Astrocyte (in vitro differentiated cells and primary cell): ENCODE measurements at places on chromosomes 11 and 22. TPM values are rescaled to one million over a fixed set of nuclear protein-coding genes. Genes with fewer than 3 reads are reported as not detected.
A peak's percentile ranks its signal among the peaks of the same experiment; 100 is the strongest.

Gene SYT7
- 3.7 and 3.8 TPM in 2 replicates for total RNA-seq

Gene PNPLA5
- not detected in 2 replicates for total RNA-seq

Gene SHISAL1
- 0.26 and 0.36 TPM in 2 replicates for total RNA-seq

Gene HORMAD2
- not detected in 2 replicates for total RNA-seq

Gene P4HA3
- 3.3 and 5.0 TPM in 2 replicates for total RNA-seq

Gene VPREB1
- total RNA-seq: not detected in 2 replicates

Gene SCGB1D2
- total RNA-seq: not detected in 2 replicates

Gene KCTD14
- 1.0 and 1.1 TPM in 2 replicates for total RNA-seq

- H3K36me3 ChIP-seq: no peaks in the 10 kb centered on the region
- peaks cover 8% of the 10 kb centered on the region for H3K4me1 ChIP-seq
- DNase-seq: no peak
- H3K27ac ChIP-seq: no peak overlapping the region
- H3K27me3 ChIP-seq: no peaks in the 10 kb centered on the region
These were observed 3.1 kb downstream of the RELT start for GRCh38 chr11:73379189-73379880.

GRCh38 chr11:114440971-114441763 lies 1.9 kb downstream of the REXO2 start:
- peak overlapping the region; percentile 77 for H3K4me3 ChIP-seq
- peak overlapping the region; percentile 94 for H3K27ac ChIP-seq
- H3K4me1 ChIP-seq: peaks cover 16% of the 10 kb centered on the region
- H3K27me3 ChIP-seq: no peaks in the 10 kb centered on the region

- no peaks in the 10 kb centered on the region for H3K4me1 ChIP-seq
- no peak for DNase-seq
- no peaks in the 10 kb centered on the region for H3K36me3 ChIP-seq
- no peak overlapping the region for H3K27ac ChIP-seq
- peaks cover 18% of the 10 kb centered on the region for H3K27me3 ChIP-seq
These were observed 23.1 kb upstream of the RNASEH2C start for GRCh38 chr11:65743681-65744025.

- H3K27me3 ChIP-seq: peaks cover 11% of the 10 kb centered on the region
- no peak overlapping the region for H3K27ac ChIP-seq
- no peaks in the 10 kb centered on the region for H3K4me1 ChIP-seq
- no peak for DNase-seq
These were observed 45.6 kb downstream of the EIF3F start for GRCh38 chr11:8032576-8033304.

- no peak overlapping the region for H3K4me3 ChIP-seq
- H3K27me3 ChIP-seq: no peaks in the 10 kb centered on the region
- H3K4me1 ChIP-seq: peaks cover 2% of the 10 kb centered on the region
- peaks cover 4% of the 10 kb centered on the region for H3K36me3 ChIP-seq
These were observed 55.9 kb downstream of the PPP6R2 start for GRCh38 chr22:50398831-50399648.

DNA sequence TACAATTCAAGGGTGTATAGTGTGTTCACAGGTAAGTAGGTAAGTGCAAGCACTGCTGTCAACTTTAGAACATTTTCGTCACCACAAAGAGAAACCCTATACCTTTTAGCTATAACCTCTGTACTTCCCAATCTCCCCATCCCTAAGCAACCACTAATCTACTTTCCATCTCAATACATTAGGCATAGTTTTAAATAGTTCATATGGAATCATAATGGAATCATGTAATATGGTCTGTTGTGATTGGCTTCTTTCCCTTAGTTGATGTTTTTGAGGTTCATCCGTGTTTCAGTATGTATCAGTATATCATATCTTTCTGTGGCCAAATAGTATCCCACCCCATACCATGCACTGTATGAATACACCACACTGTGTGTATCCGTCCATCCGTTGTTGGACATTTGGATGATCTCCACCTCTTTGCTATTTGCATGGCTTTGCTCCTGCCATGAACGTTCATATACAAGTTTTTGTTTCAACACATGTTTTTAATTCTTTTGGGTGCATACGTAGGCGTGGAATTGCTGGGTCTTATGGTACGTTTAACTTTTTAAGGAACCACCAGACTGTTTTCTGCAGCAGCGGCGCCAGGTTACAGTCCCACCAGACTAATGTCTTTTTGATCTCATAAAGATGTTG lies 27.7 kb upstream of the OPCML start:
- no peaks in the 10 kb centered on the region for H3K36me3 ChIP-seq
- DNase-seq: no peak
- H3K4me3 ChIP-seq: no peak overlapping the region
- H3K27ac ChIP-seq: no peak overlapping the region

DNA sequence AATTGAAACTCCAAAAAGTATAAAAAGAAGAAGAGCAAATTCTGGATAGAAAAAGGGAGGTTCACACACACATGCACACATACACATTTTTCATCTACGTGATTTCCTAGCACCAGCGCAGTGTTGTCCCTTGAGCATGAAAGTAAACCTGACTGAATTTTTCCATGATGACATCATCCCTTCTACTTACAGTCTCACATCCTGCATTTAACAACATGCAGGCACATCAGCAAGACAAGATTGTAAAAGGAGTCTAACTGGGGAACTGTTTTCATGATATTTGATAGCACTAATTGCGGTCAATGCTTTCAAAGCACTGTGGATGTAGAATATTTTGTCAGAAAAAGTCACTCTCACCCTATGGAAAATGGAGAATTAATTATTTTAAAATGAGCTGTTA lies 36.6 kb downstream of the GAS2 start:
- H3K27me3 ChIP-seq: no peaks in the 10 kb centered on the region
- no peaks in the 10 kb centered on the region for H3K36me3 ChIP-seq
- peak; percentile 83 for DNase-seq
- H3K4me3 ChIP-seq: no peak overlapping the region
- peak overlapping the region; percentile 63 for H3K27ac ChIP-seq

- peaks cover 5% of the 10 kb centered on the region for H3K27me3 ChIP-seq
- DNase-seq: peak; percentile 39
- H3K27ac ChIP-seq: no peak overlapping the region
- no peak overlapping the region for H3K4me3 ChIP-seq
- H3K4me1 ChIP-seq: peaks cover 28% of the 10 kb centered on the region
- H3K36me3 ChIP-seq: no peaks in the 10 kb centered on the region
These were observed 30.2 kb upstream of the APOBEC3A start for GRCh38 chr22:38927033-38927781.

DNA sequence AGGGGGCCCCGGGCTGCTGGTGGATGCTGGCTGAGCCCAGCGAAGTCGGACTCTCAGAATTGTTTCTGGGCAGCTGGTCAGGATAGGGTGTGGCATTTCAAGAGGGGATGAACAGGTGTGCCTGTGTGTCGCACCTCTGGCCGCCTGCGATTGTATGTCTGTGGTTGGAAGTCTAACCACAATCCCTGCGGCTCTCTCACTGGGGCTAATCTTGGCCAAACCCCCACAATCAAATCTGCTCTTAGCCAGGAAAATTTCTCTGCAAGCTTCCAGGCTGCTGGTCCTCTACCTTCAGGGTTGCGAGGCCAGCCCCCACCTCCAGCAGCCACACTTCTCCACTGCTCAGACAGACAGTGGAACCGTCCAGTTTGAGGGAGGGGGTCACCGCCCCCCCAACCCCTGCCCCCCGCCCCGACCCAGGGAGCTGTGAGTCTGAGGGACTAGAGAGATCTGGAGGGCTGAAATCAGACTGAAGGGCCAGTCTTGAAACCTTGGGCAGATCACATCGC lies 953 bp downstream of the ATG16L2 start:
- no peak for DNase-seq
- no peaks in the 10 kb centered on the region for H3K27me3 ChIP-seq
- peaks cover 35% of the 10 kb centered on the region for H3K4me1 ChIP-seq
- H3K36me3 ChIP-seq: peaks cover 3% of the 10 kb centered on the region
- peak overlapping the region; percentile 96 for H3K27ac ChIP-seq

GRCh38 chr22:24104307-24105012 lies 76.8 kb upstream of the SUSD2 start:
- peaks cover 5% of the 10 kb centered on the region for H3K36me3 ChIP-seq
- H3K4me1 ChIP-seq: peaks cover 8% of the 10 kb centered on the region
- H3K27me3 ChIP-seq: no peaks in the 10 kb centered on the region
- H3K27ac ChIP-seq: no peak overlapping the region

DNA sequence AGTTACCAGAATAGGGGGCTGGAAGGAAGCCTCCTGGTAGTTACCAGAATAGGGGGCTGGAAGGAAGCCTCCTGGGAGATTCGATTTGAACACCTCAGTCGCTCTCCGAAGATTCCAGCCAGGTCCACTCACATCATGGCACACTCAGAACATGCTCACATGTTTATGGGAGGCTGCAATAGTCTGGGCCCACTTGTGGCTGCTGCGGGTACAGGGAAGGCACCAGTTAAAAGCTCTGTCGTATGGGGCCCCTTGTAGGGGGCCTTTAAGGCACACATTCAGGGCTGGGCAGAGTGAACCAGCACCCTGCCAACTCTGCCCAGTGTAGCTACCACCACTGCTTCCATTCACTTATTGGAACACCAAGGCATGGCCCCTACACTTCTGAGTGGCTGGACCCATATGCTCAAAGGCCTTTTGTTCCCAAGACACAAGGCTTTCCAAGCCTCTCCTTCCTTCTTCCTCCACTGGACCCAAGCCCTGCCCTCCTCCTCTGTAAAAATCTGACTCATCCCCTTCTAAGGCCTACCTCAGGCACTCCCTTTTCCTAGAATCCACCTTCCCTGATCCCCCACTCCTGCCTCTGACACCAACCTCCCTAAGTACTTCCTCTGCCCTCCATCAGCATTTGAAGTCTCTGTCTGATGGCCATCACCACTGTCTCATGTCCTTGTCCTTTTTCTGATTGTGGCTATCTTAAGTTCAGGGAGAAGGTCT lies 28.0 kb downstream of the USP35 start:
- H3K36me3 ChIP-seq: peaks cover 4% of the 10 kb centered on the region
- no peak overlapping the region for H3K27ac ChIP-seq
- H3K4me3 ChIP-seq: no peak overlapping the region
- DNase-seq: no peak
- no peaks in the 10 kb centered on the region for H3K4me1 ChIP-seq
